ENCODE measurements at places on chromosomes 6 and 20. TPM values are rescaled to one million over a fixed set of nuclear protein-coding genes. Genes with fewer than 3 reads are reported as not detected.

Gene FAM209B
- 0.55 TPM for total RNA-seq

Gene DNAH8
- total RNA-seq = 0.39 TPM

Gene NAPB
- 14.7 TPM for total RNA-seq

Gene ULBP2
- 0.30 TPM for total RNA-seq

Gene KIF6
- 2.3 TPM for total RNA-seq

Gene CRNKL1
- 25.8 TPM for total RNA-seq

Gene PLTP
- 61.0 TPM for total RNA-seq

Gene ABHD12
- 51.6 TPM for total RNA-seq

Gene SPATS1
- not detected for total RNA-seq

Gene RRAGD
- 14.0 TPM for total RNA-seq

Gene FOXA2
- 0.09 TPM for total RNA-seq

Gene SFTA2
- total RNA-seq = not detected

Gene HCRTR2
- total RNA-seq = not detected

Gene RAET1L
- total RNA-seq = not detected

Gene FOXQ1
- not detected for total RNA-seq

Gene PRDM1
- total RNA-seq = 1.7 TPM

Gene DDX43
- total RNA-seq = not detected

Gene FUT9
- total RNA-seq = 2.2 TPM

Gene HLA-DRA
- total RNA-seq = not detected

Gene SIRPB2
- not detected for total RNA-seq

Gene IL17F
- not detected for total RNA-seq

Gene WFDC5
- not detected for total RNA-seq

Gene DUSP15
- 13.7 TPM for total RNA-seq

Gene SEL1L2
- total RNA-seq = not detected

Gene SAPCD1
- total RNA-seq = 25.1 TPM

Gene IRF4
- not detected for total RNA-seq

Gene KIAA0408
- total RNA-seq = 40.7 TPM

Measured in neural crest cell (in vitro differentiated cells).